ENCODE measurements at places on chromosomes 13 and 19.

DNA sequence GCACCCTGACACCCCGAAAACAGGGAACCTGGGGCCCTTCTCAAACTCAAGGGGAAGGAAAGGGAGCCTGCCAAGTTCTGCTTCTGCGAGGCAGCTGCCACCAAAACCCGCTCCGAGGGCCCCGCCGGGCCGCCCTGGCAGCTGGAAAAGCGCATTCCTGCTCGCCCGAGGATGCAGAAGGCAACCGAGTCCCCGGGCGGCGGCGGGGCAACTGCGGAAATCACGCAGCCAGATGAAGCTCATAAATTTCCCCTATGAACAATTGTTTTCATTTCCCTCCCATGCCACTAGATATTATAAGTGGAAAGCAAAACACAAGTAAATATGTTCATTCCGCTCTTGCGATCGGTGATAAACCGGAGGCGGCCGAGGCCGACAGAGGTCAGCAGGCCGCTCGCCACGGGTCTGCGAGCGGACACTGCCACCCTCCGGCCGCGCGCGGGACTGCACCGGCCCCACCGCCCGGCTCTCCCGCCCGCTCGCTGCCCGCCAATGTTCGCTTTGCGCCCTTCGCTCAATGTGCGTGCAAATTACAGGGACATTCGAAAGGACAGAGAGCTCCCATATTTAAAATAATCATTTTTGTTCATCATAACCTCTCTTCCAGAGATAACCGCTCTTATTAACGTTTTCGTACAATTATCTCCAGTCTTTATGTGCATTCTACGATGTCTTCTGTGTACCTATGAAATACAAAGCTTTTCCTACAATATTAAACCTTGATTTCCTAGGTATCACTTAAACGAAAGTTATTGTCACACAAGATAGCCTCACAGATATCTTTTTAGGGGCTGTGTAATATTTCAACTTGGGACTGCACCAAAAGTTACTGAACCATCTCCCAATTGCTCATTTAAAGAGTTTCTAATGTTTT lies 120.8 kb upstream of the ZNF507 start:
- DNase-seq: no peak

DNA sequence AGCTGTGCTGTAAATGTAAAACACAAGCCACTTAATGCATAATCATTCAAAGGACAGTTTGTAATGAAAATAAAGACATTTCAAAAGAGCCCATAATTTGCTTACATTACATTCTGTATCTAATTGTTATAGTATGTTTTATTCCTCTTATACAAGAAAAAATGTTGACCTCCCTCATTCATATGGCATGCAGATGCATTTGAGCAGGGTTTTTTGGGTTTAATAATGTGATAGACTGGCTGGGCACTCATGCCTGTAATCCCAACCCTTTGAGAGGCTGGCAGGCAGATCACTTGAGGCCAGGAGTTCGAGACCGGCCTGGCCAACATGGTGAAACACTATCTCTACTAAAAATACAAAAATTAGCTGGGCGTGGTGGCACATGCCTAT lies 11.6 kb upstream of the ARL11 start:
- DNase-seq: no peak

- DNase-seq: no peak
Measured at GRCh38 chr13:106352850-106353249, 182.6 kb downstream of the EFNB2 start.

DNA sequence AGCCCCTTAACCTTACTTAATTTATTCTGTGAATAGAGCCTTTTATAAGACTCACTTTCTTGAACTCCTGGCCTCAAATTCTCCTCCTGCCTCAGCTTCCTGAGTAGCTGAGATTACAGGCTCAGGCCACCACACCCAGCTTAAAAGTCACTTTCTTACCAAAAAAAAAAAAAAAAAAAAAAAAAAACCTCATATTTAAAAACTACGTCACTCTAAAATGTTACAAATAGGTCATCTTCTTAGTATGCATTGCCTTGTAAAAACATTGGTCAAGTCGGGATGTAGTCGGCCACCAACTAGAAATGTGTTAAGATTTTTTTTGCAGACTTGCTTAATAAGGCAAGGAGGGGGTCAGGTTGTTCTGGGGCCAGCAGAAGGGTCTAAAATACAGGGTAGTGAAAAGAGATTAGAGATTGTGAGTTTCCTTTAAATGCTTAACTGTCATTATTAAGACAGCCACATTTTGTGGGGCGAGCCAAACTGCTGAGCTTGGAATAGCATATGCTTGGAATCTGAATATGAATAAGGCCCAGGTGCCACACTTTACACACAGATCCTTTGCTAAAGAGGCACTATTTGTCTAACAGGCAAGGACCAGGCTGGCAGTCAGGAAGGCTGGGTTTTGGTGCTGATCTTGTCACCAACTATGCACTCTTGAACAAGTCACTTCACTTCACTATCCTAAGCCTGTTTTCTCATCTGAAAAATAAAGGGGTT lies 16.5 kb upstream of the IL17D start:
- no peak for DNase-seq

GRCh38 chr13:22665506-22665905 lies 515.3 kb upstream of the SGCG start:
- DNase-seq: no peak

DNA sequence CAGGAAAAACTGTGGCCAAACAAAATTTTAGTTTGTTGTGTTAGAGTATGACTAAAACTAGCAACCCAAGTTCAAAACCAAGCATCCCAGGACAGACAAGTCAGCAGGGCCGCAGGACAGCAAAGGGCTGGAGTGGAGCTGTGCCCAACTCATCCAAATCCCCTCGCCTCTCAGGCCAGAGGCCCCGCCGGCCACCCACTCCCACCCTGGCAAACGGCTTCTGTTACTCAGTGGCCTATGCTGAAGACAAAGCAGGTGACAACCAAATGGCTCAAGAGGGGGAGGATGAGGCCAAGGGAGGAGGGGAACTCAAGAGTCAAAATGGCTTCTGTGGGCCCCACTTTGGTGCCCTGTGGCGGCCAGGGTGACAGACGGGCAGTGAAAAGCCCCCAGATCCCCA lies 69.7 kb downstream of the SLC7A1 start:
- DNase-seq: no peak

- DNase-seq: no peak
Measured at GRCh38 chr13:74090869-74091605, 43.2 kb downstream of the KLF12 start.

- no peak for DNase-seq
Measured at GRCh38 chr19:28605501-28606268, 607.3 kb downstream of the UQCRFS1 start.

DNA sequence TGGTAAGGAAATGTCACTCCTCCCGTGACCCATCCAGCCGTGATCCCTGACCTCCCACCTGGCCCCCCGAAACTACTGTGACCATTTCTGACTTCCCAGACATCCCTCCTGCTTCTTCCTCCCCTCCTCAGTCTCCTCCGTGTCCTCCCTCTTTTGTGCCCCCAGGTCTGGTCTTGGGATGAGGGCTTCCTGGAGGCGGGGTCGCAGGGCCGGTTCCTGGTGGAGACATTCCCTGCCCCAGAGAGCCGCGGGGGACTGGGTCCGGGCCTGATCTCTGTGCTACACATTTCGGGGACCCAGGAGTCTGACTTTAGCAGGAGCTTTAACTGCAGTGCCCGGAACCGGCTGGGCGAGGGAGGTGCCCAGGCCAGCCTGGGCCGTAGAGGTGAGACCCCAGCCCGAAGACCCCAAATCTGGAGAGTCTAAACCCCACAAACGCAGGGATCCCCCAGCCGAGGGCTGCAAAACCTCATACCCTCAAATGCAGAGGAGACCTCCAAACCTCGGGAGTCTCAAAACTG lies 5.0 kb downstream of the KIRREL2 start:
- no peak for DNase-seq

DNA sequence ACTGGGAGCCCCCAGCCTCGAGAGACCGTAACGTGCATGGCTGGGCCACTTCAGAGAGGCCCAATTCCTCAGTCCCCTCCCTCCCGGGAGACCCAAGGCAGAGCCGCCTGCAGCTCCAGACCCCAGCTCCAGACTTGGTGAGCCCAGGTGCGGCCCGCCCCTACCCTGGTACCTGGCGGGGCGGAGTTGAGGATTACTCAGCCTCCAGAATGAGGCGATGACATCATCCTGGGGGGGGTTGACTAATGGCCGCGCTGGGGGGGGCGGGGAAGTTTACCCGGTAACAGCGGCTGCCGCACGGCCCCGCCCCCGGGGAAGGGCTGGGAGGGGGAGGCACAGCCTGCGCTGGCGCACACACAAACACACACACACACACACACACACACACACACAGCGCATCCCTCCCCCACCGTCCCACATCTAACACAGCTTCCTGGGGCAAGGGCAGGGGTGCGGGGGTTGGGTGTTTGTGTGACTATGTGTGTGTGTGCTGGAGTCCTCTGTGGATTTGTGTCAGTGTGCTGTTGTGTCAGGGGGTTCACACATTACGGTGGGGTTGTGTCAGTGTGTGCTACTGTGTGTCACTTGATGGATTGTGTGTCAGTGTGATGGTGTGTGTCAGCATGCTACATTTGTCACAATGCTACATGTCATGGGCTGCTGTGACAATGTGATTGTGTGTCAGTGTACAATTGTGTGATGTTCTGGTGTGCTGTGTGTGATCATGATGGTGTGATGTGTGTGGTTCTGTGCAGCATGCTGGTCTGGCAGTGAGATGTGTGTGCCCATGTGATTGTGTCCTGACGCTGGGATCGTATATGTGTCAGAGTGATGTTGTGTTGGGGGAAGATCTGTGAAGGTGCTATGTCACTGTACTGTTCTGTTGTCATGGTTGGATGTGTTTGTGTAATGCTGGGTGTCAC lies 10.3 kb upstream of the BBC3 start:
- DNase-seq: peak; percentile 90

DNA sequence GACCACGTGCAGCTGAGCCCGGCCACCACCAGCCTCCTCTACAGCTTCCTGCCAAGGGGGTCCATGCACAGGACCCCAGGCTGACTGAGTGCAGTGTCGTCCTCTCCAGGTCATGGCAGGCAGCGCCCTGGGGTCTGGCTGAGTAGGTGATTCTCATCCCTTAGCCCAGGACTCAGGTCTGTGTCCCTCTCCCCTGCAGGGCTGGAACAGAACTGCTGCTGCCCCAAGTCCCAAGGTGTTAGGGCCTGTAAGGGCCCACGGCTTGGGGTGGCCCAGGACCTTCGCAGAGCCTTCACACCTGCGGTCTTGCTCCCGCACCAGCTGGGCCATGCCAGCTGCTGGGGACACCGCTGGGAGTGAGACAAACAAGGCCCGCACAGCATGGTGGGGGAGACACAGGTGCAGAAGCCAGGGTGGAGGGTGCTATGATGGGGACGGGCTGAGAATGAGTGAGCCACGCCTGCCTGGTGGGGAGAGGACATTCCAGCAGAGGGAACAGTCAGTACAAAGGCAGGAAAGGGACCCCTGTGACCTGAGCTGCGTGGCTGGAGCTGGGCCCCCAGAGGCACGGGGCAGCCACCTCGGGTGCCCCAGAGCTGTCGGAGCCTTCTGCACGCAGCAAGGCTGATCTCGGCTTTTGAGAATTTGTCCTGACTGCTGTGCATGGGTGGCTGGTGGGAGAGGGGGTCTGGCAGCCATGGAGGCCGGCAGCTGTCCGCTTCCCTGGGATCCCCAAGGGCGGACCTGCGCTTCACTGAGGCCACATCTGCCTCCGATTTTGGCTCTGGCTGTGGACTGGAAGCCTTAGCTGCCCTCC lies 11.9 kb downstream of the PLEKHF1 start:
- DNase-seq: no peak

GRCh38 chr13:52651897-52652195 lies 790 bp upstream of the SUGT1 start:
- DNase-seq: no peak

GRCh38 chr19:3655402-3656072 lies 28.9 kb upstream of the CACTIN start:
- DNase-seq: no peak

Measured in NCI-H1436 (cell line).